ENCODE measurements at places on chromosomes 4 and X. TPM values are rescaled to one million over a fixed set of nuclear protein-coding genes. Genes with fewer than 3 reads are reported as not detected.

- no peak for DNase-seq
Observed at GRCh38 chr4:140344621-140345020, 28.8 kb upstream of the SCOC start.

DNA sequence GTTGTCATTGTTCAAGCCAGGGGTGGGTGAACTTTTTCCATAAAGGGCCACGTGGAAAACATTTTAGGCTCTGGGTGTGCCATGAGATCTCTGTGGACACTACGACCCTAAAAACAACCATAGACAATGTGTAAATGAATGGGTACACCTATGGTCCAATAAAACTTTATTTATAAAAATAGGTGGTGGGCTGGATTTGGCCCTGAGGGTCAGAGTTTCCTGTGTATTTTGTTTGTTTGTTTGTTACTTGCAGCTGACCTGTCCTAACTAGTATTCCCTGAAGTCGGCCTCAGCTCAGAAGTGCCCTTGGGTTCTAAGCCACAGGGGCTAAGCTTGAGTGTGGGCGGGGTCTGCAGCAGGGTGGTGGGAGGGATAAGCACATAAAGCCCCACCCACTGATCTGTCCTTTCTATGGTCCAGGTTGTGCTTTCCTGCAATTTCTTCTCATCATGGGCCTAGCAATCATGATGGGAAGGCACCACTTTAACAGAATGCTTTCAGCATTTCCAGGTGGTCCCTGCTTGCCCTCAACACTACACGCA is 17.2 kb upstream of the DRD5 start:
- no peak for DNase-seq

- DNase-seq = no peak
Observed at GRCh38 chr4:105496899-105497298, 23.0 kb upstream of the PPA2 start.

GRCh38 chr4:169219440-169219839 is 51.3 kb downstream of the SH3RF1 start:
- no peak for DNase-seq

GRCh38 chrX:150238632-150239382 is 124.3 kb upstream of the MAMLD1 start:
- no peak for DNase-seq

KLHL13 gene
- 2.2 TPM for total RNA-seq

All from omental fat pad (tissue), 4 donors.